ENCODE measurements at places on chromosomes 7 and 10. TPM values are rescaled to one million over a fixed set of nuclear protein-coding genes. Genes with fewer than 3 reads are reported as not detected.

DNA sequence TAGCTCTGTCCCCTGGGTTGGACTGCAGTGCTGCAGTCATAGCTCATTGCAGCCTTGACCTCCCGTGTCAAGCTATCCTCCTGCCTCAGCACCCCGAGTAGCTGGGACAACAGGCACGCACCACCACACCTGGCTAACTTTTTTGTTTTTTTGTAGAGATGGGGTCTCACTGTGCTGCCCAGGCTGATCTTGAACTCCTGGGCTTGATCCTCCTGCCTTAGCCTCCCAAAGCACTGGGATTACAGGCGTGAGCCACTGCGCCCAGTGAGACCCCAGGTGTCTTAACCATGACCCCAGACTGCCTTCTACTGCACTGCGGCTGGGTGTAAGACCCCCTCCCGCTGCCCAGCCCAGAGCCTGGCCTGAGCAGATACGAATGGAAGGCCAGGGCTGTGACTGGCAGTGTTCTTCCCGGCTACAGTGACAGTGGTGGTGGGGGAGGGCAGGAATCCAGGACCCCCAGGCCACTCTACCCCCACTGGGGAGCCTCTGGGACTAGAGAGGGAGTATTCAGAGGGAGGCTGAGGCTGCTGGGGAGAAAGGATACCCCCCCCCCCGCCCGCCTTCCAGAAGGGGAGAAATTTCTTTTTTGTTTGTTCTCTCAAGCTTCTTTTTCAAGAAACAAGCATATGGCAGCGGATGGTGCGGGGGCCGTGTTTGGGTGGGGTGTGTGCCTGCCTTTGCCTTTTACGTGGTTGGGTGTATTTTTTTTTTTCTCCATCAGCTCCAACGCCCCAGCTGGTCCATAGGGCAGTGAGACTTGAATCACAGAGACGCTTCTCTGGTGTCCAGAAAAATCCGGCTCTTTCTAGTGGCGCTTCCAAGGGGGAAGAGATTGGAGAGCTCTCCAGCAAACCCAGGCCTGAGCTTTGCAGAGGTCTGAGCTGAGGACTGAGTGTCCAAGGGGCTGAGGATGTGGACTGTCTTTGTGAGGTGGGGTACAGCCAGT is 36.6 kb downstream of the GTF2IRD1 start:
- no peak for DNase-seq

GRCh38 chr10:1366322-1366691 is 310.1 kb downstream of the WDR37 start:
- DNase-seq = no peak

The FXYD4 gene
- not detected for polyA plus RNA-seq

The CALN1 gene
- not detected for polyA plus RNA-seq

DNA sequence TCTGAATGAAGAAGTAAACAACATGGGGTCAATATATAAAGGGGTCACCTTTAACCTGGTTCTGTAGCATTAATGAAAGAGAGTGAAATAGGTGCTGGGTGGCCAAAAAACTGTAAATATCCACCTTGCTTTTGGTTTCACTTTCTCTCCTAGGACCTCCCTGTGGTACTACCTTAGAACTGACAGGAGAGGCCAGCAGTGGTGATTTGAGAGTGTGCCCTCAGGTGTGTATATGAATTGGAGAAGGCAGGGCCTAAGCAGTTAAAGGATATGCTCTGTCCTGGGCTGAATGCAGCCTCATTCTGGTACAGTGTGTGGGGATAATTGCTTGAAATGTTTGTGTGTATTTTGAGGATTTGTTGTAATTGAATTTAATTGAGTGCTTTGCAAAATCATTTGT is 62.0 kb downstream of the BBS9 start:
- peak; percentile 6 for DNase-seq

DNA sequence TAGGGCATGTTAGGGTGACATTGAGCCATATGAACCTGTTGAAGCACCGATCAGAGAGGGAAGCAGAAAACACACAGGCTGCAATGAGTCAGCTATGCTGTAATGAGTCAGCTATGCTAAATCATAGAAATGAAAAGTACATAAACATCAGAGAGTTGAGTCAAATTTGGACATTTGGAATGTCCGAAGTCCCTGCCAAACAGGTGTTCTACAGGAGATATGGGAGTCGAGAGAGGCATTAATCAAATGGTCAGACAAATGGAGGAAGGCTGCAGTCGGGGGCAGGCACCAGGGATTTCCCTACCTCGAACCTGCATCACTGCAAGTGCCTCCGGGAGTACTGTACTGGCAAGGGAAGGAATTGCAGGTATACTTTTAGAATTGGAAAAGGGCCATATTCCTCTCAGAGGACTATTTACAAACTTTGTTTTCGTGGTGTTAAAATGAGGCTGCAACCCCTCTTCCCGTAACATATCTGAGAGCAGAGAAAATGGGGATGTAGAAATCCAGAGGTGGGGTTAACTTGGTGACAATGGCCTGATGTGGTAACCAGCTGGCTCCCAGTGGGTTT is 8.8 kb upstream of the ZC3HAV1 start:
- DNase-seq = no peak

GRCh38 chr10:88521791-88522190 is 61.3 kb downstream of the RNLS start:
- no peak for DNase-seq

DNA sequence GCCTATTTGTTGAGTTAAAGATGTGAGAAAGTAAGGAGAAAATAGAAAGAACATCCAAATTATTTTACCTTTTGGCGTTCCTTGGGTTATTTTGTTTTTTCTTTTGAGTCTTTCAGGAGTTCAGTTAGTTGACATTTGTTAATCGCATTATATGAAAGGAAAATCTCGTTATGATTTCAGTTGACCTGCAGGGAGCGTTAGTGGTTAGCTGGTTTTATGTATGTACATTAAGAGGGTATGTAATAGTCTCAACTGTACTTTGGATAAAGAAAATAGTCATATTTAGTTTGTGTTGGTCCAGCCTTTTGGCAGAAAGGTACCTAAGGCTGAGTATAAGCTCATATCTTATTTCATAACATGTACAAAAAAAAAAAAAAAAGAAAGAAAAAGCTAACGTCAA is 4.0 kb downstream of the BMPER start:
- no peak for DNase-seq

DNA sequence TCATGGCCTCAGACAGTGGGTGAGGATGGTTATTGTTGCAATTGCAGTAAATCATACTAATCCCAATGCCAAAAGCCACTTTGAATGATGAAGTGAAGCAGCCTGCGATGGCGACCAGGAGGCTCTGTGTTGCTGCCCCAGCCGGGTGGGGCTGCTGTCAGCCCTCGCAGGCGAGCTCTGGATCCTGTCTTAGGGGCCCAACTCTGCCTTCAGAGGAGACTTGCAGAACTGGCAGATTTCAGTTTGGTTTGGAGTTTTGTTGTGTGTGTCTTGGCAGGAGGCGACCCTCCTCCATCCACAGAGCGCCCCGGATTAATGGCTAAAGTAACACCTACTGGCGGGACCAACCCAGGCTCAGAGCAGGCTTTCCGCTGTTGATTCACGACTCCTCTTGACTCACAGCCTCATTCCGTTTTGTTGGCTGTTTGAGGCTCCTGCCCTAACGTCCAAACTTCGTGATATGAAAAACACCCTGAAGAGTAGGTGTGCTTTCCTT is 67.9 kb upstream of the BMPER start:
- no peak for DNase-seq

The MAD1L1 gene
- 209 TPM for polyA plus RNA-seq

The EGFR gene
- polyA plus RNA-seq = not detected

DNA sequence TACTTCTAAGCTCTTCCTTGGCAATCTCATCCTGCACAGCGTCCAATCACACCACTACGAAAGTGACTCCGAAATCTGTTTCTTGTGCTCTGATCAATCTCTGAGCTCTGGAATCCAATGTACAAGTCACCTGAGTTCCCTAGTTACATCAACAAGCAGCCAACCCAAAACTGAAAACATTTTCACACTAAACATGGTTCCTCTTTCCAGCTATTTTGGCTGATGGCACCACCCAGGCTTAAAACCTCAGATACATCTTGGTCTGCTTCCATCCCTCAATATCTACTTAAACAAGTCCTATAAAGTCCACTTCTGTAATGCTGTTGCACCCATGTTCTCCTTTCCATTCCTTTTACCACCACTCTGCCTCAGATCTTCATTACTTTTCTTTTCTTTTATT is 3.6 kb downstream of the BLOC1S2 start:
- peak; percentile 72 for DNase-seq

DNA sequence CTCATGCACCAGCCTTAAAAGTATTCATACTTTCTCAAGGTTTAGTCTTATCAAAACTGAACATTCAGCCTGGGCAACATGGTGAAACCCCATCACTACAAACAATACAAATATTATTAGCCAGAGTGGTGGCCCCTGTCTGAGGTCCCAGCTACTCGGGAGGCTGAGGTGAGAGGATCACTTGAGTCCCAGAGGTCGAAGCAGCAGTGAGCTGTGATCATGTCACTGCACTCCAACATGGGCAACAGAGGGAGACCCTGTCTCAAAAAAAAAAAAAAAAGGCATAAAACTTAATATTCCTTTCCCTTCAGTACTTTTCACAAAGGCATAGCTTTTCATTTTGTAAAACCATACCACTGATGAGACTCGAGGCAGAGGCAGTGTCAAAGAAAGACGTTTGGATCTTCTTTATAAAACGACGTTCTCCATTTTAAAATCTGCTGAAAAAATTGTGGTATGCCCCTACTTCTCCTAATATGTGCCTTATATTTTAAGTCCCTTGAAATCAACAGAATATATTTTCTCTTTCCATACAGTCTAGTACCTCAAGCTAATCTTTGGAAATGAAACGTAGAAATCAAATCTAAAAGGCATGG is 1.9 kb downstream of the NSUN6 start:
- DNase-seq = no peak

DNA sequence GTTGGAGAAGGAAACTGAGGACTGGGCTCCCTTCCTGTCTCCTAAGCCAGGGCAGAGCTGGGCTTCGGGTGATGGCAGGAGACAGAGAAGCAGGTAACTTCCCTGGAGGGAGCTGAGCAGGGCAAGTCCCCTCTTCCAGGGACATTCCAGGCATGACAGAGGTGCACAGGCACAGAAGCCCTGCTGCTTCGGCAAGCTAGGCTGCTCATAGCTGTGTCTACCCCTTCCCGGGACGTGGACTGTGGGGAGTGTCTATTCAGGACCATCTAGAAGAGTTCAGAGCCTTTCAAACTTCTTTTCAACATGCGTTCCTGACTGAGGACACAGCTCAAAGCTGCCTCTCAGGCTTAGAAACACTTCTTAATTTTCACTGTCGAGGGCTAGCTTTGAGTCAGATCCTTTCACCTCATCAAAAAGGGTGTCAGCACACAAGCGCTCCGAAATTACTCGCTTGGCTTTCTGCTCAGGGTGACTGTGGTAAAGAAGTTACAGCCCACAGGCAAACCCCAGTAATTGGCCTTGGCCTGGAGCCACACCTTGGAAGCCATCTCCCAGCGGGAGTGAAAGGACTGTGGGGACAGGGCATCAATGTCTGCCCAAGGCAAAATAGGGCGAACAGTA is 63.7 kb upstream of the STEAP1B start:
- DNase-seq = no peak

- no peak for DNase-seq
Measured at GRCh38 chr7:100155553-100156317, 2.8 kb downstream of the TRAPPC14 start.

- no peak for DNase-seq
Measured at GRCh38 chr10:14758994-14759664, 15.6 kb downstream of the FAM107B start.

DNA sequence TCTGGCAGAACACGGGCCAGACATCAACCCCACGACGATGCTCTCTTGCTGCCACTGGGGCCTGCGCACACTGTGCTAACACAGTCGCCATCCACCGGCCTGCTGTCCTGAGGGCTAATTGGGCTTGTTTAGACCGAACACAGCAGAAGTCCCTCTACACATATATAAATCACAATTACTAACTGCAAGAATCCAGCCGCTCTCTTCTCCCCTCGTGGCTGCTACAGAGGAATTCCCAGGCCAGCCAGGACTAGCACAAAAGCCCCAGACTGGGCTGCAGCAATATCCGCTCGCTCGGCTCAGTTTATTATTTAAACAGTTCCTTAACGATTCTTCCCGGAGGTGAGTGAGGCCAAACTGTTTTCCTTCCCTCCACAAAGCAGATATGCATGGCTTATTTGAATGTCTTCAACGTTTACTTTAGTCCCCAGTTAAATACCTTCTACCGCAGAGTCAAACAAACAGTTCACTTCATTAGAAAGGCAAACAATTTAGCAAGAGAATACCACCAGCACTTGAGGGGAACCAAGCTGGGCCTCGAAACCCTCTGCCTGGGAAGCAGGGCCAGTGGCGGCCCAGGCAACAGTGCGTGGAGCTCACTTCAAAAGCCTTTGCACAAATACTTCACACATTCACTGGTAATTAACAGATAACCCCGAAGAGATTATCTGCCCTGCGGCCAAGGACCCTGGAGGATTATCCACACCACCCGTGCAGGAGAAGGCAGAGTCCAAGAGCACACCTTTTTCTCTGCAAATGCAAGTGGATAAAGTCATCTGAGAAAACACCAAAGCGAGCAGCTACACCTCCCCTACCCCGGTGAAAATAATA is 145.3 kb downstream of the GLI3 start:
- no peak for DNase-seq

The RSPH10B gene
- not detected for polyA plus RNA-seq

GRCh38 chr7:37923996-37924395 is 3.6 kb downstream of the EPDR1 start:
- DNase-seq = no peak

DNA sequence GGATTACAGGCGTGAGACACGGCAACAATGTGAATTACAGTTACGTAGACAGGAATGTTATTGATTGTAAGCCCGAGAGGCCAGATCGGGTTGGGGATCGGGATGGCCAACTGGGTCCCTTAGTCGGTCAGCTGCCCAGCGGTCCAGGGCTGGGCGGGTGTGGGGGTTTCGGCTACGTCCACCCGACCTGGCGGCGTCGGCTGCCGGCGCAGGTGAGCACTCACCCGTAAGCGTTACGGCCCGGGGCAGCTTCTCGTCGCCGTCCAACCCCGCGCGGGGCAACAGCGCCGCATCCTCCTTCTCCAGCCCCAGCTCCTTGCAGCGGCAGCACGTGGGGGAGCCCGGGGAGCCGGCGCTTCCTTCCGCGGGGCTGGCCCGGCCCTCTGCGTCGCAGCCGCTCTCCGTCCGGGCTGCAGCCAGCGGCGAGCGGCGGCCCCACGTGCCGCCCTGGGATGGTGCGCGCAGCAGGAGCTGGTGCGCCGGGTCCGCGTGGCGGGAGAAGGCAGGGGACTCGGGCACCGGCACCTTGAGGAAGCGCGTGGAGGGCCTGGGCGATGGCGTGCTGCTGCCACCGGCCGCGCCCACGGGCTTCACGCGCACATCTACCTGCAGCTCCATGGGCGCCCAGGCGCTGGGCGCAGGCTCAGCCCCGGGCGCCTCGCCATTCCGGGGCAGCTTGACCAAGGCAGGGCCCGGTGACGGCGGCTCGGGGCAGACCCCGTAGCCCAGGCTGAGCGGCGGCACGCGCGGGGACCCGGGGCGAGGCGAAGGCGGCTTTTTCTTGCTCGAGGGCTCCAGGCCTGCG is 609 bp downstream of the KLRG2 start:
- no peak for DNase-seq

The MNX1 gene
- not detected for polyA plus RNA-seq

- peak; percentile 50 for DNase-seq
Measured at GRCh38 chr10:89391907-89392756, at the start of gene IFIT1. Gene IFIT1 (plus strand): TSS chr10:89392623. CDS start chr10:89392713, 90 bp downstream.

The MPP7 gene
- polyA plus RNA-seq = 4.5 TPM

GRCh38 chr10:117775526-117775925 is 233.0 kb downstream of the EMX2 start:
- DNase-seq = no peak

Data from naive B cell (primary cell).